Glutamatergic neuron (in vitro differentiated cells): ENCODE measurements at places on chromosomes 12 and 14. TPM values are rescaled to one million over a fixed set of nuclear protein-coding genes. Genes with fewer than 3 reads are reported as not detected.
A peak's percentile ranks its signal among the peaks of the same experiment; 100 is the strongest.

GRCh38 chr12:90909069-90909770, 45.8 kb downstream of the CCER1 start:
- no peaks in the 10 kb centered on the region for H3K36me3 ChIP-seq
- H3K27ac ChIP-seq = no peak overlapping the region
- DNase-seq = peak; percentile 38
- H3K4me3 ChIP-seq = no peak overlapping the region
- no peaks in the 10 kb centered on the region for H3K27me3 ChIP-seq
- no peaks in the 10 kb centered on the region for H3K4me1 ChIP-seq

- H3K4me1 ChIP-seq = peaks cover 11% of the 10 kb centered on the region
- peaks cover 7% of the 10 kb centered on the region for H3K27me3 ChIP-seq
- no peak overlapping the region for H3K27ac ChIP-seq
- DNase-seq = peak; percentile 52
- no peaks in the 10 kb centered on the region for H3K36me3 ChIP-seq
- peak overlapping the region; percentile 52 for H3K4me3 ChIP-seq
Observed at GRCh38 chr14:67515386-67516079, 17.6 kb upstream of the PLEKHH1 start.

- no peak for DNase-seq
- no peak overlapping the region for H3K4me3 ChIP-seq
- H3K27ac ChIP-seq = no peak overlapping the region
- H3K27me3 ChIP-seq = peaks cover 17% of the 10 kb centered on the region
- H3K36me3 ChIP-seq = peaks cover 9% of the 10 kb centered on the region
- peaks cover 48% of the 10 kb centered on the region for H3K4me1 ChIP-seq
Observed at GRCh38 chr14:95216008-95216407, 58.7 kb upstream of the DICER1 start.

- no peaks in the 10 kb centered on the region for H3K36me3 ChIP-seq
- no peak for DNase-seq
- H3K27me3 ChIP-seq = no peaks in the 10 kb centered on the region
Observed at GRCh38 chr14:33556382-33557121, 394.3 kb downstream of the EGLN3 start.

DNA sequence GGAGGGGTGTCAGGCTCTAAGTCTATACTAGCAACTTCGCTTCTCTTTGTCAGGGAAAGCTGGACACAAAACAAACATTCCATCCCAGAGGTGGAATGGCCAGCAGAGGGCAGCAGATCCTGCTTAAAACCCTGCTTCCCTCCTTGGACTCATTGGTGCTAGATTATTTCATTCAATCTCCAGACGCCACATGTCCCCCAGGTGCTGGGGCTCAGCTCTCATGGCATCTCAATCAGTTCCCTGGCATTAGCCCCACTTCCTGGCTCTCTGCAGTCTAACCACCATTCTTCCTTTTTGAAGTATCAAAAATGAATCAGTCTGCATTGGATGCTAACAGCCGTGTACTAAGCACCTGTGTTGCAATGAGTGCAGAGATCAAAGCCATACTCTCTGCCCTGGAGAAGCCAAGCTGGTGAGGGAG, 8.1 kb upstream of the PPP1R1A start:
- peak; percentile 84 for DNase-seq
- H3K36me3 ChIP-seq = no peaks in the 10 kb centered on the region
- H3K27ac ChIP-seq = no peak overlapping the region
- no peak overlapping the region for H3K4me3 ChIP-seq
- H3K27me3 ChIP-seq = peaks cover 4% of the 10 kb centered on the region

GRCh38 chr12:76470028-76470939, 89.3 kb downstream of the OSBPL8 start:
- peaks cover 2% of the 10 kb centered on the region for H3K4me1 ChIP-seq
- DNase-seq = no peak
- H3K27me3 ChIP-seq = no peaks in the 10 kb centered on the region
- H3K36me3 ChIP-seq = no peaks in the 10 kb centered on the region
- H3K27ac ChIP-seq = no peak overlapping the region

DNA sequence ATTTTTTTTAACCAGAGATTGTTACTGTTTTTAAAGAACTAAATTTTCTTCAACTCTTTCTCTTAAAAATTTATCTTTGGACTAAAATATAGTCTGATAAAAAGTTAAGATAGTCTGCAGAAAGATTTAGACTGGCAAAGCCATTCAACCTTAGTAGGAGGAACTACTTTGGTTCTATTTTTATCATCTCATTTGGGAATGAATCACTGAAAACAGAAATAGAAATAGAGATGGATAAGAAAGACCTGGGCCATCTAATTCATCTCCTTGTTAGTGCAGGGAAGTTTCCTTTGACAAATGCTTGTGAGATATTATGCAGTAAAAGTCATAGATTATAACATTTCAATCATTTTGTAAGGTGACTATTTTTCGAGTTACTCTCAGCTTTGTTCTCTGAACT, 263.2 kb upstream of the NPAS3 start:
- DNase-seq = no peak
- H3K27me3 ChIP-seq = peaks cover 8% of the 10 kb centered on the region
- H3K4me1 ChIP-seq = no peaks in the 10 kb centered on the region
- H3K36me3 ChIP-seq = peaks cover 14% of the 10 kb centered on the region
- no peak overlapping the region for H3K4me3 ChIP-seq
- no peak overlapping the region for H3K27ac ChIP-seq

GRCh38 chr14:25833341-25834126, 764.3 kb downstream of the NOVA1 start:
- no peaks in the 10 kb centered on the region for H3K36me3 ChIP-seq
- DNase-seq = peak; percentile 65
- H3K27me3 ChIP-seq = no peaks in the 10 kb centered on the region
- peaks cover 8% of the 10 kb centered on the region for H3K4me1 ChIP-seq
- no peak overlapping the region for H3K27ac ChIP-seq

GRCh38 chr12:72330301-72330700, 58.1 kb downstream of the TRHDE start:
- H3K27me3 ChIP-seq = peaks cover 4% of the 10 kb centered on the region
- H3K27ac ChIP-seq = no peak overlapping the region
- no peak overlapping the region for H3K4me3 ChIP-seq
- H3K4me1 ChIP-seq = peaks cover 6% of the 10 kb centered on the region
- peak; percentile 29 for DNase-seq
- H3K36me3 ChIP-seq = no peaks in the 10 kb centered on the region

DNA sequence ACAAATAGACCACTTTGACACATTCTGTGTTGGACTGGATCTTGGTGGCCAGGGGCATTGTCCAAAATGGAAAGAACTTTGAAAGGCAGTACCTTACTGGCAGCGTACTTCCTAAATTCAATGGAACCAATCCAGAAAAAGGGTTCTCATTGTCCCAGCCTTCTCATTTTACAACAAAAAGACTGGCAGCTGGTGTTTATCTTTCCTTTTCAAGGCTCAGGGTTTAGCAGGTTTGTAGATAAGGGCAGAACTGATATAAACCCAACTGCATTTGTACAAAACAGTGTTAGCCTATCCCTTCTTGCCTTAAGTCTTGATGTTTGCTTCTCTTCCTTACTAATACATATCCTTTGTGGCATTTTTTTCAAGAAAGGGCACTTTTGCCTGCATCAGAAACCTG, 7.7 kb downstream of the THAP2 start:
- H3K36me3 ChIP-seq = no peaks in the 10 kb centered on the region
- no peak for DNase-seq
- peaks cover 6% of the 10 kb centered on the region for H3K4me1 ChIP-seq
- H3K27ac ChIP-seq = peak overlapping the region; percentile 23
- no peak overlapping the region for H3K4me3 ChIP-seq

- no peaks in the 10 kb centered on the region for H3K4me1 ChIP-seq
- DNase-seq = no peak
- no peak overlapping the region for H3K27ac ChIP-seq
- no peaks in the 10 kb centered on the region for H3K27me3 ChIP-seq
- H3K4me3 ChIP-seq = no peak overlapping the region
Observed at GRCh38 chr12:107593713-107594381, 91.8 kb upstream of the PWP1 start.

- H3K36me3 ChIP-seq = no peaks in the 10 kb centered on the region
- H3K27me3 ChIP-seq = peaks cover 1% of the 10 kb centered on the region
- peaks cover 17% of the 10 kb centered on the region for H3K4me1 ChIP-seq
- no peak for DNase-seq
- H3K4me3 ChIP-seq = no peak overlapping the region
- H3K27ac ChIP-seq = no peak overlapping the region
Observed at GRCh38 chr14:33851931-33852330, 98.9 kb downstream of the EGLN3 start.

- H3K27me3 ChIP-seq = no peaks in the 10 kb centered on the region
- no peaks in the 10 kb centered on the region for H3K36me3 ChIP-seq
- no peak for DNase-seq
Observed at GRCh38 chr14:68446243-68447040, 346.4 kb downstream of the ZFP36L1 start.

- H3K4me1 ChIP-seq = no peaks in the 10 kb centered on the region
- H3K4me3 ChIP-seq = no peak overlapping the region
- H3K27ac ChIP-seq = no peak overlapping the region
- no peak for DNase-seq
Observed at GRCh38 chr12:30138483-30138882, 354.7 kb upstream of the TMTC1 start.

DNA sequence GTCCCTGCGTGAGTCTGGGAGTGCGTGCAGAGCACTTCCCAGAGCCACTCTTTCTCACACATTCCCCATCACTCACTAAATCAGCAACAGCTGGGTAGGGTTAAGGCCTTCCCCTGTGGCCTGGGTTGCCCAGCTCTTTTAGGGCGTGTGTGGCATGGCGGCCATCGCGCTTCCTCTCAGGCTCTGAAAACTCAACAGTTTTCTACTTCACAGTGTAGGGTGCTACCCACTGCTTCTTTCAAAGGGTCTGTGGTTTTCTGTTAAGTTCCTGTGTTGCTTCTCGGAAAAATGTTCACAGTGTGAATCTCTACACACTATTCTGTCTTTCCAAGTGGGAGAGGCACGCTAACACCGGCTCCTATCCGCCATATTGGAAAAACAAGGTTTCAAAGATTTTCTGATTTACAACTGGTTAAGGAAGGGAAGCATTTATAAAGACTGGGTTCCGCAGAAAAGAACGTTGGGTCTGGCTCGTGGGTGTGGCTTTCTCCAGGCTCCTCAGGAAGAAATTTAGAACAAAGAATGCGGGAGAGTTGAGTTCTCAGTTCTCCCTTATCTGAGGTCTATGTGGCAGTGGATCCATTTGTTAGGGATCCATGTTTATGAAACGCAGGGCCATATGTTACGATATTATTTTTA, 34.9 kb upstream of the AEBP2 start:
- H3K36me3 ChIP-seq = no peaks in the 10 kb centered on the region
- no peak overlapping the region for H3K27ac ChIP-seq
- peaks cover 3% of the 10 kb centered on the region for H3K4me1 ChIP-seq
- no peak for DNase-seq
- H3K27me3 ChIP-seq = no peaks in the 10 kb centered on the region

DNA sequence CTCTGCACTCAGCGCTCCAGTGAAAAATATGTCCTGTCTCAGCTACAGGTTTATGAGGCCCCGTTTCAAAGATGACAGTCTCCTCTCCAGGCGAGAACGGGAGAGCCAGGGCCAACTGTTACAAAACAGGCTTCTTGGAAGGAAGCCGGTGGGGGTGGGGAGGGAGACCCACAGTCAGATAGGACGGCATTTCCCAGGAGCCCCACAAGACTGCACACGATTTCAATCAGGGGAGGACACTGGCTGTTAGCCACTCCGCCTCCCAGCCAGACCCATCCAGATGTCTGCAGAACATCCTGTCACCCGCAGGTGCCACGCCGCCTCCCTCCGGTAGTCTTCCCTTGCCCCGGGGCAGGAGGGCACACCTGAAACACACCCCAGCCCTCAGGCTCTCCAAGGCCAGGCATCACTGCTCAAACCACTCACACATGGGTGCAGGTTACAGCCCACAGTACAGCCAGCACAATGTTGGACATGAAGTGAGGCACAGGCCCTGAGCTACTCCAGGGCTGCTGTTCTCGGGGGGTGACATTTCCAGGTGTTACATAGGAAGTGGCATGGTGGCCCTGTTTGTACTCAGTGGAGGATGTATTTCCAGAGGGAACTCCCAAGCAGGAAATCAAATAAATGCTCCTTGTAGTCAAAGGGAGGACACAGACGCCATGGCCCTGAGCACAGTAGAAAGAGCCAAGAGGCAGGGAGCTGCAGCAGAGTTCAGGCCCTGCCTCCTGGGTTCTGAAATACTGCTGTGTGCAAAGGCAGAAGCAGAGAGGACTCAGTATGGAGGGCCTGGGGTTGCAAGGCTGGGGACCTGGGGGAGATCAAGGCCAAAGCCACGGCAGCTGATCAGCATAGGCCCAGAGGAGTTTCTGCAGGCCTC, 138.1 kb downstream of the BCL11B start:
- H3K4me3 ChIP-seq = no peak overlapping the region
- no peak for DNase-seq
- peaks cover 8% of the 10 kb centered on the region for H3K27me3 ChIP-seq
- H3K36me3 ChIP-seq = no peaks in the 10 kb centered on the region
- H3K4me1 ChIP-seq = peaks cover 11% of the 10 kb centered on the region

DNA sequence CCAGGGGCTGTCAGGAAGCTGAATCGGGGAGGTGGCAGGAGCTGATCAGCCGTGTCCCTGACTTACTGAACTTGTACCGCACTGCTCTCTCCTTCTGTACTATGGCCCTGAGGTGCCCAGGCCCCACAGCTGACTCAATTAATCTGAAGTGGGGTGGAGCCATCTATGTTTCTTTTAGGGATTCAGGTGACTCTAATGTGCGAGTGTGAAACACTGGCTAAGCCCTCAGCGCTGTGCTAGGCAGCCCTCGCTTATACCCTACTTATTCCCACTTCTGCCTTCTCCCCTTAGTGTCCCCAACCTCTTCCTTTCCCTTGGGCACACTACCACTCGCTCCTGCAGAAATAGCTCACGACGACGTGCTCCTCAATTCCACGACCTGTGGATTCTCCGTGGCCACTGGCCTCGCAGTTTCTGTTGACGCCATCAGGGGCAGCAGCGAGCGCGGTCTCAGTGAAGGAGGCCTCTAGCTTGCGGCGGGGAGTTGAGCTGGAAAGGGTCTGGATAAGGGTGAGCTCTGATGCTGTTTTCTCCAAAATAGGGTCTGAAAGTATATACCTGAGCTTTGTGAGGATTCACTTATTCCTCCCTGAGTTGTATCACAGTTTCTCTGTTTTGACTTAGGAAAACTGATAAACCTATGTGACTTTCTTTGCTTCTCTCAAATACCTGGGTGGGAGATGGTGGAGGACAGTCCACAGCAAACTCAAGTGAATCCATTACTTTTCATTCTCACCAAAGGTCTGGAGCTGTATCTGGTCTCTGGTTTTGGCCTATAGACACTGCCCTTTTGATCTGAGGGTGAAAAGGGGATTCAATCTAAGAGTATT, 167.6 kb downstream of the SLC41A2 start:
- H3K4me1 ChIP-seq = peaks cover 2% of the 10 kb centered on the region
- peak; percentile 78 for DNase-seq
- H3K36me3 ChIP-seq = no peaks in the 10 kb centered on the region
- no peak overlapping the region for H3K4me3 ChIP-seq

- no peak for DNase-seq
- no peaks in the 10 kb centered on the region for H3K4me1 ChIP-seq
- H3K4me3 ChIP-seq = no peak overlapping the region
- no peak overlapping the region for H3K27ac ChIP-seq
- H3K27me3 ChIP-seq = no peaks in the 10 kb centered on the region
Observed at GRCh38 chr14:88710709-88711108, 82.0 kb downstream of the EML5 start.

Gene GLS2
- 0.91 TPM for total RNA-seq

Gene FUT8
- 56.6 TPM for total RNA-seq

Gene BEST3
- not detected for total RNA-seq

Gene OR11H7
- not detected for total RNA-seq

Gene HOXC6
- total RNA-seq = 0.32 TPM

Gene TMEM30B
- not detected for total RNA-seq

Gene CPNE6
- 0.44 TPM for total RNA-seq

Gene RPL10L
- not detected for total RNA-seq

Gene MARCHF9
- 26.7 TPM for total RNA-seq

Gene REM2
- 73.2 TPM for total RNA-seq

Gene PHLDA1
- 169 TPM for total RNA-seq

Gene CEBPE
- total RNA-seq = not detected

Gene PTPN6
- total RNA-seq = 3.8 TPM
